NCI-H187 (cell line): ENCODE measurements at places on chromosomes 5 and 9.

GRCh38 chr5:153896117-153896516 is 142.6 kb downstream of the FAM114A2 start:
- no peak for DNase-seq

DNA sequence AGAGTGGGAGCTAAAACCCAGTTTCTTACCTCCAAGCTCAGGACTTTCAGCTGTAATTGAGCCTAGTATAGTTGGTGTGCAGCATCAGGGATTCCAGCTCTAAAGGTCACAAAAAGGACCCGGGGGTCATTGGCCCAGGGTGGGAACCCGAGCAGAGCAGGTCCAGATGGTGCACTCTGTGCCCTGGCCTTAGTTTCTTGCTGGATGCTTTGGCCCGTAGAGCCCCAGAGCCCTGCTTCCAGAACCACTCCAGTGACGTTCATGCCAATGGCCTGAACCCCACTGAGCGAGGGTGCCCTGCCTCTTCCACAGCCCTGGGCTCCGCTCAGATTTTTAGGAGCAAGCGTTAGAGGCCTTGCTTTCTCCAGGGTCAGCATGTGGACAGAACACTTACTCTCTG is 8.2 kb downstream of the SLC22A5 start:
- no peak for DNase-seq

DNA sequence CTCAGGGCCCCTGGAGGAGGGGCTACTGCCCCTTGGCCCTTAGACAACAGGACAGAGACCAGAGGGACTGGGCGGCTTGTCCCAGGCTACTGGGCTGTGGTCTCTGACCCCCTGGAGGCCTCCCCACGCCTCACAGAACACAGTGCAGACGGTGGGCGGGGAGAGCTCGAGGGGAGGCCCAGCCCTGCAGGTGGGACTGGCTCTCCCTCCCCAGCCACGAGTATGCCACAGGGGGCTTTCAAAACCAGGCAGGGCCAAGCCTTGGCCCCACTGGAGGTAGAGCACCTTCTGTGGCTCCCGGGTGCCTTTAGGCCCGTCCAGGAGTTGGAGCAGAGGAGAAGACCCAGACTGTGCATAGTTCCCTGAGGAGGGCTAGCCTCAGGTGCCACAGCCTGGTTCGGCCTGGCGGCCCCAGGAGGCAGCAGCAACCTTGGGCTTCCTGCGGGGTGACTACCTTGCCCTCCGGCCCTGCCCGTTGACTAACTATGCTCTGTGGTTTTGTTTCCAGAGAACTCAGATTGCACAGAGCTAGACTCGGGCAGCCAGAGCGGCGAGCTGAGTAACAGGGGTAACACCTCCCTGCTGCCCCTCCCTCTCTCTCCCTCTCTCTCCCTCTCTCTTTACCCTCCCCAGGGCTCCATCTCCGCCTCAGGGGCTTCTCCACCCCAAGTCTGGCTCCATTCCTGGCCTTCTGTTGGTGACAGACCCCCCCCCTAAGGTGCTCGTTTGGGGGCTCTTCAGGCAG is 15.5 kb downstream of the CARD19 start:
- no peak for DNase-seq

DNA sequence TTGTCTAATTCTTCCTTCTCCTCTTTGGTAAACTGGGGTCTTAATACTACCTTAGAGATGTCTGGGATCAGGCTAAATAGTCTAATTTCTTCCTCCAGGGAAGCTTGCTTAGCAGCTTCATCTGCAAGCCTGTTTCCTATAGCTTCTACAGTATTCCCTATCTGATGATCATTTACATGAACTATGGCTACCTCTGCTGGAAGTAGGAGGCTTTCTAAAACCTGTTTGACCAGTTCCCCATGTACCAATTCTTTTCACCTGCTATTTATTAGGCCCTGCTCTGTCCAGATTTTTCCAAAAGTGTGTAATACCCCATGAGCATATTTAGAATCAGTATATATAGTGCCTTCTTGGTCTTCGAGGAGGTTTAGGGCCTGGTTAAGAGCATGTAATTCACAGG is 619.8 kb downstream of the HINT1 start:
- no peak for DNase-seq

DNA sequence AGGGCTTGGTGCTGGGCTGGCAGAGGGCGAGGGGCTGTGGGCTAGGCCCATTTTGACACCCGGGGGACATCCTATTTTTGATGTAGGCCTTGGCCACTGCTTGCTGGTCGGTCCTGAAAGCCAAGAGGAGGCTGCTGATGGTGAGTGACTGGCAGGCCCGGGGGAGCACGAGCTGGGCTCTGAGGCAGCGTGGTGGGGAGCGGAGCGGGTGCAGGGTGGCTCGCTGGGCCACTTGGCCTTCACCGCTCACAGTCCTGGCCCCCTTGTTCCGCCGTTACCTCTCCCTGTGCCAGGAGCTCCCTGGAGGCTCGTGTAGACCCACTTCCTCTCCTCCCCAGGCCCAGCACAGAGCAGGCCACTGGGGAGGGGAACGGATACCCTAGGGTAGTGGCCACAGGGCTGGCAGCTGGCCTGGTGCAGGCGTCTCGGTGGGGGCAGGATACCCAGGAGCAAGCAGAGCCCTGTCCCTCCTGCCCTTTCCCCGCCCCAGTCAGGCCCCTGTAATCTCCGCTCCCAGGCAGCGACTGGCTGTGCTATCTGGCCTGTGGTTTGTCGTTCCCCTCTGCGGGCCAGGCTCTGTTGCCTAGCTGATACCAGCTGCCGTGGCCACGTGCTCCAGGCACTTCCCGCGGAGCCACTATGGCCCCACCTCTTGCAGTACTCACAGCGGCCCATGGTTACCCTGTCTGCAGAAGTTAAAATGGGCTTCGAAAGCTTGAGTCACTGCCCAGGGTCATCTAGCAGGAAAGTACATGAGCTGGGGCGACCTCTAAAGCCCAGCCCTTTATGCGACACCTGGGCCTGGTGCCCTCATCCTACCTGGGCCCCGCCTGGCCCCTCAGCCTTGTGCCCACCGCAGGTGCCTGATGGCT is 11.7 kb upstream of the DOLPP1 start:
- DNase-seq = no peak

GRCh38 chr5:14260637-14261036 is 117.5 kb downstream of the TRIO start:
- no peak for DNase-seq

GRCh38 chr5:5688925-5689310 is 266.4 kb downstream of the ICE1 start:
- DNase-seq = no peak

DNA sequence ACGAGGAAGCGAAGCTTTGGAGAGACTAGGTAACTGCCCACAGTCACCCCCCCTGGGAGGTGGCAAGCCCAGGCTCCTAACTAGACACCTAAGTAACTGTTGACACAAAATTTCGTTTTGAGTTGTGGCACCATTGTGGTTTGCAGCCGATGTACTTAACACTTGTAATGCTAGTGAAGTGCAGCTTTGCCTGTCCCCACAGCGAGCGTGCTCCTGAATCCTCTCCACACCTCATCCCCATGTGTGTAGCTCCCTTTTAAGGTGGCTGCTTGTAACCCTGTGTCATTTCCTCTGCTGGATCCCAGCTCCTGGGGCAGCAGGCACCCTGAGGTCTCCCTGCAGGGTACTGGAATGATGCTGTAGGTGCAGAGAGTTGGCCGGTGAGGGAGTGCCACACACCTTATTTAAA is 114.9 kb downstream of the TRIO start:
- DNase-seq = peak; percentile 72

GRCh38 chr9:136476369-136477150 is 6.3 kb downstream of the SEC16A start:
- DNase-seq = no peak

GRCh38 chr9:75852746-75853145 is 37.7 kb upstream of the PCSK5 start:
- DNase-seq = no peak

GRCh38 chr5:81140943-81141342 is 92.2 kb upstream of the CKMT2 start:
- DNase-seq = no peak

- DNase-seq = no peak
These were observed 1.5 kb upstream of the HMGCR start for GRCh38 chr5:75335486-75335885.

DNA sequence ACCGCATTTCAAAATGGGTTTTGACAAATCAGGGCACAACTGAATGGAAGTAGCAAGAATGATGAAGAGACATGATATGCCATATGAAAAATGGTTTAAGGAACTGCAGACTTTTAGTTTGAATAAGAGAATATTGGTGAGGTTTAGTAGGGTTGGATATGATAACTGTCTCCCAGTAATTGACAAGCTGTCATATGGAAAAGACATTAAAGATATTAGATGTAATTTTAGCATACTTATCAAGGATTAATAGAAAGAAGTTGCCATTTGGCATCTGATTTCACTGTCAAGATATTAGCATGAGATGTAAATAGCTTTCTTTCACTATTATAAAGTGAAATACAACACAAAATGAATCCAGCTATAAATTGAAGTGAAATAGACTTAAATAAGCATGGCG is 169.0 kb upstream of the MPDZ start:
- no peak for DNase-seq

- no peak for DNase-seq
These were observed 5.8 kb upstream of the ACTBL2 start for GRCh38 chr5:57488215-57488955.

DNA sequence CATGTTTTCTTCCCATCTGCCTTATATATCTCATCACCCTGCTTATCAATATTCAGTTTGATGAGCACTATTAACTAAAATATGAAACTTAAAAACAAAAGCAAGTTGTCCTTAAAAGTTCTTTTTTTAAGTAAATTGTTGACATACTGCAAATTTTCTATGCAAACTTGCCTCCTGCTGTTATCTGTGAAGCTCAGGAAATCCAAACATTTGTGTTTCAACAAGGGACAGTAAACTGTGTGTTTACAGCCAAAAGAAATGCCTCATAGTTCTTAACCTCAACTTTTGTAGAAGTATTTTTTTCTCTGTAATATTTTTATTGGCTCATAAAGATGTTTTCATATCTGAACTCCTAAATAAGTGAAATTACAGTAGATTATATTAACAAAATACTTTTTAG is 7.7 kb upstream of the TTC23L start:
- no peak for DNase-seq

DNA sequence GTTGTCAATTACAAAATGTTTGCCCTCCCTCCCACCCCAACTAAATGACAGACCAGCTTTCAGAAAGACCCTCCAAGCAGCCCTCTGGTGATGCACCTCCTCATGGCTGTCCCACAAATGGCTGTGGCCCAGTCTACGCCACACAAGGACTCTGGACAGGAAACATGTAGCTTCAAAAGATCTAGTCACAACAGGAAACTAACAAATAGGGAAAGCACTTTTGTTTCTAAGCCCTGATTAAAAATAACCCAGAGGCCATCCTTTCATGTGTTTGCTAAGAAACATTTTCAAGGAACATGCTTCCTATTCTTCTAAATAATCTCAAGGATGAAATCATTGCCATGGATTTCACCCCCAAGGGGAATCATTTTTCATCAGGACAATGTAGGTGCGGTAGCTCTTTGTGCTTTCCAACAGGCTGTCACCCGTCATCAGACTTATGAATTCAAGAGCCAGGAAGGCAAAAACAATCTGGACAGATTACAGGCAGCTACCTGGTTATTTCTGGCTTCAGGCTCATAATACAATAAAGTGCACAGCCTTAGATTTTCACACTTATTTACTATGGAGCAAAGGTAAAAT is 20.1 kb downstream of the PCSK1 start:
- no peak for DNase-seq
